ENCODE measurements at places on chromosomes 6 and 20.

- DNase-seq: no peak
These were observed 573.5 kb downstream of the COL12A1 start for GRCh38 chr6:74632196-74632875.

DNA sequence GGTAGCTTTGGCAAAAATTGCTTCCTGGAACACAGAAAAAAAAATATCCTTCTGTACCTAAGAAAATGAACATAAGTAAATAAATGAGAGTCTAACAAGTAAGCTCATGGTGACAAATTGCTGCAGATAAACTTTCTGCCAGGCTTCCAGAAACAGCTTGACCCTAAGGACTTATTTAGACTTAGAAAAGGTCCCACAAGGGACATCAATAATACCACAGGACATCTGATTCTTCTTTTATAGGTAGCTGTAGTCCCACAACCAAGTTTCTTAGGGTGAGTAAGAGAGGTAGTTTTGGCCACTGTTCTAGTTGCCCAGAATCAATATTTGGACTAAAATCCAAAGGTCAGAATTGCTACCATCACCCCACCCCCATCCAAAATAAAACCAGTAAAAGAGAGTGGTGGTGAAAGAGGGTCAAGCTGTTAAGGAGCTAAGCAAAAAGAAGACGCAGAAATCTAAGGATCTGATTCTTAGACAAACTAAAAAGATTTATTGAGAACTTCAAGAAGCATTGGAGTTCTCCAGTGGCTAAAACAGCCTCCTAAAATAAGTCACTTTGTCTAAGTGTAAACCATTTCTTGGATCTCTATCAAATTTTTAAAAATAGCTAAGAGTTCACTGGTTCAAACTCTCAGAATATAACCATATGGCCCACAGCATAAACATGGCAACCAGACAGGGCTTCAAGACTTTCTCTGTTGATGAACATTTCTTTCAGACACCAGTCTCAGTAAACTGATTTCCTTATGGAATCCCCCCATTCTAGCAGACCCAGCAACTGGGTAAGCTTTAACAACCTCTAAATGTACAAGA lies 180.6 kb downstream of the PTPRK start:
- no peak for DNase-seq

GRCh38 chr6:100775667-100776066 lies 105.5 kb downstream of the ASCC3 start:
- no peak for DNase-seq

GRCh38 chr20:47063407-47063806 lies 168.8 kb downstream of the EYA2 start:
- no peak for DNase-seq

GRCh38 chr6:8143945-8144344 lies 41.6 kb upstream of the EEF1E1 start:
- DNase-seq: no peak
